ENCODE measurements at places on chromosomes 5 and 9.

DNA sequence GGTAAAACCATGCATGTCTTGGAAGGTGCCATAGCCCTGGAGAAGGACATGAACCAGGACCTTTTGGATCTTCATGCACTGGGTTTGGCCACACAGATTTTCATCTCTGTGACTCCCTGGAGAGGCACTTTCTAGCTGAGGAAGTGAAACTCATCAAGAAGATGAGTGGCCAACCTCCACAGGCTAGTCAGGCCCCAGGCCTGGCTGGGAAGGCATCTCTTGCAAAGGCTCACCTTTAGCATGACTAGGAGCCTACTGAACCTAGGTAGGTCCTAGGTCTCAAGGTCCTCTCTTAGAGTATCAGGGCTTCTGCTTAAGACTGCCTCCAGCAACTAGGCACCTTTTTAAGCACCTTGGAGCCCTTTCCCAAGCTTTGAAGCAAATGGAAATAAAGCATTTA, 1448.7 kb upstream of the ACO1 start:
- DNase-seq = no peak

GRCh38 chr9:128091144-128091543, 23.1 kb downstream of the SLC25A25 start:
- peak; percentile 79 for DNase-seq

DNA sequence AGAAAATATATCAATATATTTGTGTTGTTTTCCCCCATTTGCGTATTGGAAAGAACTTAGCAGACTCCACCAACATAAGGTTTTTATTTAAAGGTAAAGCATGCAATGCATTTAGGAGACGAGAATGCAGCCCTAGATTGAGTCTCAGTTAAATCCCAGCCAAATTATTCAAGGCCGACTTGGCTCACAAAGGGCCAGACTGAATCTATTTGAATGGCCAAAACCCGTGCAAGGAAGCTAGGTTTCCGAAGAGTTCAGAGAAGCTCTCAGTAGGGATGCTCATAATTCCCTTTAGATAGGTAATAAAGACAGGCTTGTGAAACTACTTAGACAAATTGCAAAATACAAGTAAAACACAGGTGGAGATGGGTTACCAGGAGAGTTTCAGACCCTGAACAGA, 520.3 kb downstream of the CDH9 start:
- no peak for DNase-seq

- DNase-seq = no peak
Measured at GRCh38 chr5:166276006-166276405, 2015.4 kb upstream of the WWC1 start.

DNA sequence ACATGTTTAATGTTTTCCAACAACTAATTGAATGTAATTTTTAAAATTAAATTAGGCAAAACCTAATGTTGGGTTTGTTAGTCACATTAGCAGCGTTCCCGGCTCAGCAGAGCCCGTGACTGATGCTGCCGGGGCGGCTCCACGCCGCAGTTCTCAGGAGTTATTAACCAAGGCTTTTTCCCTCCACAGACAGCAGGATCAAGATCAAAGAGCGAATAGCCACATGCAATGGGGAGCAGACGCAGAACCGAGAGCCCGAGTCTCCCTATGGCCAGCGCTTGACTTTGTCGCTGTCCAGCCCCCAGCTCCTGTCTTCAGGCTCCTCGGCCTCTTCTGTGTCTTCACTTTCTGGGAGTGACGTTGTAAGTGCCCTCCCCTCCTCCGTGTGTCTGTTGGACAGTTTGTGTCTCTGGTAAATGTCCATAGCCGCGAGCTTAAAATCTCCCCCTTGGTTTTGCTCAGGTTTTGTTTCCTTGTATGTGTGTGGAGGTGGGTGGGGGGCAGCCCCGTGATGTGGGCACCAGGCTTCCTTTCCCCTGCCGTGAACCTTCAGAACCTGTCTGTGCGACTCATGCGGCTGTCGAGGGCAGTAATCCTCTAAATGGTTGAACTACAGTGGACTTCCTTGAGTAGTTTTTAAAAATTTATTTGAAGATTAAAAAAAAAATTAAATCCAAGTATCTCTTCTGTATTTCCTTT, 37.1 kb downstream of the TENT4A start:
- DNase-seq = no peak

DNA sequence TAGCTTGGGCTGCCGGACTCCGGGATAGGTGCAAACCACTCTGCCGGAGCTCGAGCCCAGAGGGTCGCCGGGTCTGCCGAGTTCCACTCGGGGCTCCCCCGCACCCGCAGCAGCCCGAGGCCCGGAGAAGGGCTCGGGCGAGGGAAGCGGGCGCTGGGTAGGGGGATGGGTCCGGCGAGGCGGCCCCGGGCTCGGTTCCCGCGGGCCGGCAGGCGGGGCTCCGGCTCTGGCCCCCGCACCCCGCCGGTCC, 507 bp downstream of the RICTOR start:
- no peak for DNase-seq

GRCh38 chr9:131831380-131832165, 91.7 kb upstream of the RAPGEF1 start:
- no peak for DNase-seq

DNA sequence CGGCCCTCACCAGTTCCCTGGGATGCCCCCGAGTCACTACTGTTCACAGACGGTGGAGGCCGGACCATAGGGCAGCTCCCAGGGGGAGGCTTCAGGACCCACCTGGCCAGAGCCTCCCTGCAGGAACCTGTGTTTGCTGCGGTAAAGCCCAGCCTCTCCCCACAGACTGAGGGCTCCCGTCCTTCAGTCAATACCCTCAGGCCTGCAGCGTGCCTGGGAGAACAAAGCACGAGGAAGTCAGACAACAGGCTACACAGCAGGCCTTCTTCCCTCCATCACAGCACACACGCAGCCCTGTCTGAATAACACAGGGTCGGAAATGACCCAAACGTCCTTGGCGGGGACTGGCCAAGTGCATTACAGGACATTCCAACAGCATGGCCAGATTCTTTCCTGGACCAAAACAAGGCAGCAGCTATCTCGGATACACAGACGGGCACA, 34.4 kb downstream of the COL23A1 start:
- no peak for DNase-seq

GRCh38 chr9:125889476-125890419, 142.6 kb downstream of the PBX3 start:
- peak; percentile 71 for DNase-seq

DNA sequence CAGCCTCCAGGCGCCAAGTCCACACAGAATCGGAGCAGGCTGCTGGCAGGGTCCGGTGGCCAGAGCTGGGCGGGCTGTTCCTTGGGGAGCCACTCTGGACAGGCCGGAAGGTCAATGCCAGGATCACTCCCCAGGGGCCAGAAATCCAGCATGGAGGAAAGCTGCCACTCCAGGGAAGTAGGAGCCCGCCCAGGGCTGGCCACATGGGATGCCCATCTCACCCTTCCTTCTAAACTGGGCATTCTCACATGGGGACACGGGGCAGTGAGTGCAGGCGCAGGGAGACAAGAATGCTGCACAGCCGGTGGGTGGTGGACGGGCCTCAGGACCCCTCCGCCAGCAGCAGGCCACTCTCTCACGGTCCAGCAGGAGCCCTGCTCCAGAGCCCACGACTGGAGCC, 58.2 kb downstream of the ADAMTS2 start:
- no peak for DNase-seq

- DNase-seq = no peak
Measured at GRCh38 chr9:125325826-125326225, 64.2 kb downstream of the GAPVD1 start.

GRCh38 chr9:97930972-97931371, 7.0 kb downstream of the HEMGN start:
- DNase-seq = no peak

DNA sequence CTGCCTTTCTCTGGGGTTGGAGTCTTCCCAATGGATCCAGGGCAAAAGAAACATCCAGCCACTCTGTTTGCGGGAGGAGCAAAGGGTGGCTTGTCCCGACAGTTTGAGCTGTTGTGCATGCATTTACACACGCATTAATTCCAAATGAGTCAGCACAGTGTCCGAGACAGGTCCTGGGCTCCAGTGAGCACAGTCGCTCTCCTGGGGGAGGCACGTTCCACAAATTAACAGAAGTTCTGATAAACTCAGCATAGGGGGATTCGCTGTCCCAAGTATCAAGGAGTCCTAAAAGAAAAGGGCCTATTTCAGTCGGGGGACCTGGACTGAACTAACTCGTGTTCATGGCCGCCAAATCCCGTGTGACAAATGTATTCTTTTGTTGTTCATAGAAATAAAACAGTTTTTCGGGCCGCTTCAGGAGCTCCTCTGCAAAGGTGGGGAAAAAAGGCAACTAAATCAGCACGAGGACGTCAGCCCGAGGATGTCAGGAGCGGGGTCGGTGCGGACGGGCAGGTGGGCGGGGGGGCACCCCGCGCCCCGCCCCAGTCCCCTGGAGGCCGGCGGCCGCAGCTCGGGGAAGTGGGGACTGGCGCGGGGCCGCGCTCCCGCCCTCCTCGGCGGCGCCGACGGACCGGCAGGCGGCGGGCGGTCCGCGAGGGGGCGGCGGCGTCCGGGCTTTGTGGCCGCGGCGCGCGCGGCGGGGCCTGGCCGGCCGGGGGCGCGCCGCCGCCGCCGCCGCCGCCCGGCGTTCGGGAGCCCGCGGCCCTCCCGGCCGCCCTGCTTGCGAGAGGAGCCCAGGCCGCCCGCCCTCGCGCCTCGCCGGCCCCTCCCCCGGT, at the start of gene MSANTD3:
TSS of gene MSANTD3 (plus strand) at position 614 of the 836 bp plus-strand sequence. CDS start 14,796 bp downstream, outside the sequence.
- peak; percentile 61 for DNase-seq

GRCh38 chr5:149141224-149141956, at the start of gene ABLIM3:
ABLIM3 (plus strand) TSS chr5:149141493; CDS start chr5:149142096, 603 bp downstream.
- peak; percentile 75 for DNase-seq

DNA sequence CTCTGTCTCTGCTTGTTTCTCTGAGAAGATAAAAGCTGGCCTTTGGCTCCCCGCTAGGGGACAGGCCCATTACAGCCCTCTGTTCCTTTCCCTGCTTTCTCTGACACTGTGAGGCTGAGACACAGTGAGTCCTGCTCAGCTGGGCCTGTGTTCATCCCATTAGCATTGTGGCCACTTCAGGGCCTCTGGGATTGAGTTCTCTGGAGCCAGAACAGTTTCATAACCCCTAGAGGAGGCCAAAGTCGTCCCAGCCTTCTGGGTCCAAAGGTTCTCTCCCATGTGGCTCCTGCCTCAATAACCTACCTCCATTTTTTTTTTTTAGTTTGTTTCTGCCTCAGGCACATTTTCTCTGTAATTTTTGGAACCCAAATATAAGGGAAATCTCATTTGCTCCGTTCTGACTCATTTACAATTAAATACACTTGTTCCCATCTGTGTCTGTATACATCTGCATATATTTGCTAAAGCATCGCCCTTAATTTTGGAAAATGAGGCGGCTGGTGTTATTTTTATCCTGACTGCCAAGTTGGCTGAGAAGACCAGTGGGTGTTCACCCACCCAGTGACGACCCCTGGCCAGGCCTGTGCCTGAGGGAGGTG, 27.3 kb upstream of the CTNNA1 start:
- DNase-seq = peak; percentile 17

All from cardiac fibroblast (primary cell).